GM12864 (cell line): ENCODE measurements at places on chromosomes 11 and 22.

- no peak for DNase-seq
These were observed 17.9 kb upstream of the RRAS2 start for GRCh38 chr11:14376920-14377319.

DNA sequence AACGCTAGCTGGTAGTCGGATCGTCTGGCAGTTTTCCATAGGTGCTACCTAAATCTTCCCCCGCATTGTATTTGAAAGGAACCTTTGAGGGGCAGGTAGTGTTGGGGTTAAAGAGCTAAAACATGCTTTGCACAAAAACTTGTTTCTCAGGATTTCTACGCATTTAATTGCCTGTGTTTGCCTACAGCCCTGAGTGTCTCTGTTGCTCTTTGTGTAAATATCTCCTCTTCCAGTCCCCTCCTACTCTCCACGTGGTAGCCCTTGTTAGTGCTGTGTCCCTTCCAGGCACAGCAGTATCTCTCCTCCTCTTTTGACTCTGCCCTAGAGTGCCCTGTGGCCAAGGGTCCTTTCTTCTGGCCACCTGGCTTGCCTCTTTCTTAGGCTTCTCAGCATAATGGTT is 81.7 kb downstream of the BARX2 start:
- DNase-seq, result no peak

GRCh38 chr11:115316696-115317095 is 187.5 kb downstream of the CADM1 start:
- no peak for DNase-seq

GRCh38 chr11:78943841-78944240 is 369.2 kb upstream of the NARS2 start:
- DNase-seq, result no peak

- peak; percentile 18 for DNase-seq
These were observed 26.4 kb downstream of the LRFN4 start for GRCh38 chr11:66883016-66883965.

DNA sequence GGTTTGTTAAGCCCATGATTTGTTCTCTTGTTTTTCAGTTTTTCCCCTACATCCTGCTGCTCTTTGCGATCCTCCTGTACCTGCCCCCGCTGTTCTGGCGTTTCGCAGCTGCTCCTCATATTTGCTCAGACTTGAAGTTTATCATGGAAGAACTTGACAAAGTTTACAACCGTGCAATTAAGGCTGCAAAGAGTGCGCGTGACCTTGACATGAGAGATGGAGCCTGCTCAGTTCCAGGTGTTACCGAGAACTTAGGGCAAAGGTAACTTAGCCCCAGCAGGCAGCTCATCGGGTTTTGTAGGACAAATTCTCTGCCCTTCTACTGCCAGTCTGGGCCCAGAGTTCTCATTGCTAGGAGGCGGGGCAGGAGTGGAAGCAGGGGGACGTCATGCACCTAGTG is 49.7 kb downstream of the PANX1 start:
- DNase-seq, result no peak

- no peak for DNase-seq
These were observed 11.4 kb downstream of the ETS1 start for GRCh38 chr11:128575961-128576350.

- DNase-seq, result no peak
These were observed 13.5 kb downstream of the TTLL8 start for GRCh38 chr22:50044485-50045118.
